Activated naive CD8-positive, alpha-beta T cell treated with anti-CD3 and anti-CD28 coated beads, Interleukin-2, amount 50 U/mL, for 24 hours (primary cell): ENCODE measurements at places on chromosomes 3 and 15.
A peak's percentile ranks its signal among the peaks of the same experiment; 100 is the strongest.

GRCh38 chr3:188180114-188180513 lies 26.2 kb downstream of the LPP start:
- DNase-seq = no peak

- no peak for DNase-seq
Observed at GRCh38 chr3:47867451-47868044, 64.6 kb downstream of the DHX30 start.

DNA sequence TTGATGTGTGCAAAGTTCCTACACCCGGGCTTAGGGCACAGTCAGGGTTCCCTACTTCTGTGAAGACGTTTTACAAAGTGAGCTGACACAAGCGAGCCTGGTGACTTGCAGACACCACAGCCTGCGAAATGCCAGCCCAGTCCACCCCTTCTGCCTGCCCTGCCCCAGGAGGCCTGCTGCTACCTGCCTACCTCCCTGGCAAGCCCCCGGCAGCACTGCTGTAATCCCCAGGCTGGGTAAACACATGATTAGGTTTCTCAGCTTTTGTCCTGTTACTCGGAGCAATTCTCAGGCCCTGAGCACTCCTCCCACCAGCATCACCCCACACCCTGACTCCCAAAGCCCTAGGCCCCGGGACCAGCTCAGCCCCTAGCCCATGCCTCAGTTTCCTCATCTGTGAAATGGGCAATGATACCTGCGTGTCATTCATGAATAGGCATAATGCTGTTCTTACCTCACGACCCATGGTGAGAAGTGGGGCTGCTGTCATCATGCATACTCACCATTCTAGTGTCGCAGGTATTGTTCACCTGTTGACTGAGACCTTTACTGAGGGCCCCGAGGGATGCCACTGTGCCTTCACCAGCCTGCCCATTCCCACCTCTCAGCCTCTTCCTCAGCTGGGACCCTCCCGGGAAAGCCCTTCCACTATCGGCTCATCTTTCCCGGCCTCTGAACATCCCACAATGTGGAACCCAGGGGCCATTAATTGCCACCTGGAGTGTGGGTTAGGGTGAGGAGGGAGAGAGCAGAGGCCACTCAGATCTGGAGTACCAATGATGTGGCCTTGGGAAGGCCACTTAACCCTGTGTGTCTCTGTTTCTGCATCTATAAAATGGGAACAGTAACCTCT lies 31.5 kb upstream of the SLC6A6 start:
- no peak for DNase-seq

DNA sequence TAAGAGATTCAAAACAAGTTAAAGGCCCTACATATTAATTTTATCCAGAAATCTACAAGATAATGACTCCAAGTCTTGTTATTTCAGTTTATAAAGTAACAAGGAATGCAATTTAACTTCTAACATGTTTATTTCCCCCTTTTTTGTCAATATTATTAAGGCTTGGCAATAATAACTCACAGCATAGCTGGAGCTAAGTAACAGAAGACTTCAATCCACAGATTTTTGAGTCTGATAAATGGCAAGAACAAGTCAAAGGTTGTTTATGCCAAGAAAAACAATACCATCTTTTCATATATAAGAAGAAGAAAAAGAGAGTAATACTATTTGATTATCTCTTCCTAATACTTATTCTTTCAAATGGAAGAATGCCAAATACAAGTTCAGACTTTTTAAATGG lies 631.0 kb upstream of the CCDC54 start:
- no peak for DNase-seq

- DNase-seq = no peak
Observed at GRCh38 chr15:68471541-68471940, 39.6 kb upstream of the ITGA11 start.

GRCh38 chr3:147406028-147406931 lies at the start of gene ZIC4:
TSS of gene ZIC4 (minus strand) at chr3:147406543. CDS start at chr3:147402797, 3,746 bp downstream.
- DNase-seq = no peak

DNA sequence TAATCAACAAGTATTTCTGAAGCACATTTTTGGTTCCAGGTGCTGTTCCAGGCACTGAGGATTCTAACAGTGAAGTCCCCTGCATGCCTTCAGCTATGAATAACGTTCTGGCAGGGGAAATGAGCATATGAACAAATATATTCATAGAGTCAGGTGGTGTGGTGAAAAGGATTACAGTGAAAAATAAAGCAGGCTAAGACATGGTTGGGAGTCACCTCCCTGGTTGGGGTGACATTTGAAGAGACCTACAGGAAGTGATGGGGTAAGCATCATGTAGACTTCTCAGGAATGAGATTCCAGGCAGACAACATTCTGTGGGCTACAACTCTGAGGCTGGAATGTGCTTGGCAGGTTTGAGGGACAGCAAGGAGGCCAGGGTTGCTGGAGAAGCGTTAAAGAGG lies 15.0 kb downstream of the FRMD4B start:
- DNase-seq = no peak

DNA sequence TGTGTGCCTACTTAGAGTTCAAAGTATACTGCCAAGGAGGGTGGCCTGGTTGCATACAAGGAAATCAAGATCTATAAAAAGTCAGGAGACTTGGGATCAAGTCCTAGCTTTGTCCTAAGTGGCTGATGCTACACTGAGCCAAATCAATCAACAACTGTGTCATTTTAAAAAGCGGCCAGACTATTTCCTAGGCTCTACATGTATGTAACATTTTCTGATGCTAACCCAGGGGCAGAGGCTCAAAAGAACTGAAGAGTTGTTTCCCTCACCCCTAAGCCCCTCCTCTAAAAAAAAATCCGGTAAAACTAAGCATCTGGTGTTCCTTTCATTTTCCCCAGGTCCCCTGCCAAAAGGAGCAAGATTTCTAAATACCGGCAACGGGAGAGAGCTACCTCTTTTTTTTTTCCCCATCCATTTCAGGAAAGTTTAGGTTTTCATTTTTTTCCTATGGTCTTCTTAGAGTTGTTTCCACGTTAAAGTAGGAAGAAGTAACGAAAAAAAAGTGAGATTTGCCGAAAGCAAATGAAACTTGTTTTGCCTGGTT lies 18.8 kb upstream of the CHD2 start:
- no peak for DNase-seq

- peak; percentile 29 for DNase-seq
Observed at GRCh38 chr3:149352556-149352955, 19.1 kb upstream of the TM4SF18 start.

GRCh38 chr3:33377931-33378330 lies 62.3 kb downstream of the UBP1 start:
- DNase-seq = no peak

GRCh38 chr3:147387885-147388699 lies 18.3 kb downstream of the ZIC4 start:
- no peak for DNase-seq

DNA sequence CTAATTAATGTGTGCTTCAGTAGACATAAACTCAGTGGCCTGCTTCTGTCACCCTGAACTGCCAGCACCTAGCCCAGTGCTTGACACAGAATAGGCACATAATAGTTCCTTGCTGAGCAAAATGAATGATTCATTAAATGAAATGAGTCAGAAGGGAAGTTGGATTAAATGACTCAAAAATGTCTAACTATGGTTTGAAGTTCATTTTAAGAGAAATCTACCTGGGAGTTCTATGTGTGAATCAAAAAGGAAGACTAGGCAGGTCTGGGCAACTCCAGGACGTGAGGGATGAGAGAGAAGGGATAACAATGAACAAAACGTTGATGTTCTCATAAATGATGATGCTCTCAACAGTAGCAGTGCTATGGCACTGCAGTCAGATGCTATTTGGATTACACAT lies 175.0 kb downstream of the CFAP20DC start:
- DNase-seq = no peak

DNA sequence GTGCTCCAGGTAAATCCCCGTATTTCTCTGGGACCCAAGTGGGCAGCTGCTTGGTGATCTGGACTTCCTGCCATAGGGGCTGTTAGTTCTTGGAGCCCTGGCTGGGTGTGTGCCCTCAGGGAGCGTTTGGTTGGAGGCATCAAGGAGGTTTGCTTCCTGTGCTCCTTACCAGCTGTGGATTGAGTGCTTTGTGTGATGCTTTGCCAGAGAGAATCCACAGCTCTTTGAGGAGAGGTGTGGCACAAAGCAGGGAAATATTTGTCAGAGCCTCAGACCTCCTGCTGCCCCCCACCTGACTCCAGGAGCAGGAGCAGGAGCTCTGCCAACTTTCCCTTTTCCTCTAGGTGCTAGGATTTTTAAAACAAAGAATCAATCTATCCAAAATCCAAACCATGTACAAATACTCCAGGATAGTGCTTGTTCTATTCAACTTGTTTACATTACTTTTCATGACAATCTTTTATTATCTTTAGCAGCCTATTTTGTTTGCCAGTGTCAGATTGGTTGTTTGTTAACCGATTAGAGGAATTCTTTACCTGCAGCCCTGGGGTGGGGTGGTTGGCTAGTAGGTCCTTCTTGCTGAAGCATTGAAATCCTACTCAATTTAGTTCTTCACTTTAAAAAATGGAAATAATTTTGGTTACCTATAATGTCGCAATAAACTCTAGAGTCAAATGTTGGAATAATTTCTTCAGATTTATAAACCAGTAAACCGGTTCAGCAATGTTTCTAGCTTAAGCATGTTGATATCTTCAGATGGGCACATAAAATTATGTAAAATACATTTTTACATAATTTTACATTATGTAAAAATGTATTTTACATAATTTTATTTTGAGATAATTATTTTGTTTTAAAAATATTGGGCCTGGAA lies 2.5 kb downstream of the CTDSPL start:
- no peak for DNase-seq

GRCh38 chr15:67824976-67825880 lies at the start of gene SKOR1:
TSS of gene SKOR1 (plus strand) at chr15:67825509. CDS start at chr15:67825603, 94 bp downstream.
- no peak for DNase-seq

- DNase-seq = no peak
Observed at GRCh38 chr3:20669675-20670074, 483.7 kb upstream of the SGO1 start.

DNA sequence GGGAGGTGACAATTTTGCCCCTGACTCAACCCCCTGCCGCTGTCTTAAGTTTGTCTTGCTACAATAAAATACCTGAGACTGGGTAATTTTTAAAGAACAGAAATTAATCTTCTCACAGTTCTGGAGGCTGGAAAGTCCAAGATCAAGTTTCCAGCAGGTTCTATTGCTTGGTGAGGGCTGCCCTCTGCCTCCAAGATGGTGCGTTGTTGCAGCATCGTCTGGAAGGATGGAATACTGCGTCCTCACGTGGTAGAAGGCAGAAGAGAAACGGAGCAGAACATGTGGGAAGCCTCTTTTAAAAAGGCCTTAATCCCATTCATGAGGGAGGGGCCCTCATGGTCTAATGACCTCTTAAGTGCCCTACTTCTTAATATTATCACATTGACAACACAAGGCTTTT lies 87.3 kb upstream of the SNTN start:
- no peak for DNase-seq

GRCh38 chr15:81330366-81331090 lies 6.6 kb upstream of the STARD5 start:
- no peak for DNase-seq

GRCh38 chr3:24450160-24450907 lies 44.3 kb downstream of the THRB start:
- no peak for DNase-seq

DNA sequence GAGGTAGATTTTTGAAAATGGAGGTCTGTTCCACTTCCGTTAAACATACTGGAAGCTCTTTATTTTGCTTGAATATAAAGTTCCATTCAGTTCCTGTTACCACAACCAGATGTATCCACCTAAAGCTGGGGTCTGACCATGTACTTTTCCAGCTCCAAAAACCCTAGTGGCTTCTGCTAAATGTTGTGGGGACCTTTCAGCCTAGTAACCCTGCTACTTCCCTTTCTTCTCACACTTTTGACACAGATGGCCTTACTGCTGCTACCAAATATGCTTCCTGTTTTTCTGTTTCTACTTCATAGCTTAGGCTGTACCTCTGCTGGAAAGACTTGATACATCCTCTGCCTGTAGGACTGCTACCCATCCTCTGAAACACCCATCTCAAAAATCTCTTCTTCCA lies 87.8 kb downstream of the COL6A6 start:
- DNase-seq = no peak

- peak; percentile 4 for DNase-seq
Observed at GRCh38 chr3:150286390-150287147, 121.5 kb upstream of the TSC22D2 start.

- DNase-seq = no peak
Observed at GRCh38 chr3:45128950-45129349, 17.2 kb downstream of the CDCP1 start.

GRCh38 chr3:152300029-152300731 lies 31.5 kb downstream of the MBNL1 start:
- no peak for DNase-seq

- no peak for DNase-seq
Observed at GRCh38 chr3:182330646-182331045, 462.7 kb upstream of the ATP11B start.

GRCh38 chr3:137988152-137988551 lies 21.8 kb upstream of the CLDN18 start:
- DNase-seq = no peak

DNA sequence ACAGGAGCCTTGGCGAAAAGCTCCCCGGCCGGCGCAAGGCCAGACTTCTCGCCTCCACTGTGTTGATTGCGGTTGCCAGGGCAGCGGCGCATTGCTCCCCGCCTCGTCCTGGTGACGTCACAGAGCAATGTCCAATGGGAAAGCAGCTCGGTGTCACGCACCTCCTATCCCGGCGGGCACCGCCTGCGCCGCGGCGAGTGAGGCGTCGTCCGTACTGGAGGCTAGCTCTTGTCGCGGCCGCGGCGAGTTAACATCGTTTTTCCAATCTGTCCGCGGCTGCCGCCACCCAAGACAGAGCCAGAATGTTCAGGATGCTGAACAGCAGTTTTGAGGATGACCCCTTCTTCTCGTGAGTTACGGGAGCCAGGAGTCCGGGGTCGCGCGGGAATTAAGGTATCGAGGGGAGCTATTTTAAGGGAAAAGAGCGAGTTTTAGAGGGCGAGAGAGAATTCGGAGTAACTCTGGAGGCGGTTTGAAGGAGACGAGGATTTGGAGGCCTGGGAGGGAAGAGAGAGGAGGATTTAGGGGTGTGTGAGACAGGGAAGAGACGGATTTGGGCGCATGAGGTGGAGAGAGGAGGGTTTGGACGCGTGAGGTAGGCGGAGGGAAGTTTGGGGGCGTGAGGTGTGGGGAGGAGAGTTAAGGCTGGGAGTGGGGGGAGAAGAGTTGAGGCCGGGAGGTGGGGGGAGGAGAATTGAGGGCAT lies at the start of gene MLF1:
TSS of gene MLF1 (plus strand) at position 196 of the 704 bp plus-strand sequence. CDS start at position 303, 107 bp downstream.
- DNase-seq = peak; percentile 79

GRCh38 chr3:40407611-40408010 lies 20.6 kb downstream of the ENTPD3 start:
- DNase-seq = no peak

GRCh38 chr15:27328608-27329007 lies 357.6 kb downstream of the GABRG3 start:
- DNase-seq = no peak

GRCh38 chr3:16086690-16087089 lies 87.8 kb upstream of the GALNT15 start:
- no peak for DNase-seq

- no peak for DNase-seq
Observed at GRCh38 chr3:145531548-145531947, 629.4 kb downstream of the PLOD2 start.

DNA sequence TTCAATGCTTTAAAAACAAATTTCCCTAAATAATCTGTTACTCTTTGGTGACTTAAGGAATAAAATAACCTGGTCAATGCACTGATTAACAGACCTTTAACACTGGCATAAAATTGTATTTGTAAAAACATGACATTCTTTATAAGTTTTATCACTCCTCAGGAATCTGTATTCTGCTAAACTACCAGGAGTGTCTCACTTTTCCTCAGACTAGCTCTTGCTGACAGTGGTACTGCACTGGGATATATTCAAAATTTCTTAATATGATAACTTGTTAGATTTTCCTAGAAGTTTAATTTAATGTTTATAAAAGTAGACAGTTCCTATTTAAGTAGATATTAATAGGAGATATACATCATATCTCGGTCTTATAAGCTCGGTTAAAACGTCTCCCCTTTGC lies 363.4 kb upstream of the ARHGEF26 start:
- no peak for DNase-seq
